ENCODE measurements at places on chromosomes 6 and 20.
A peak's percentile ranks its signal among the peaks of the same experiment; 100 is the strongest.

DNA sequence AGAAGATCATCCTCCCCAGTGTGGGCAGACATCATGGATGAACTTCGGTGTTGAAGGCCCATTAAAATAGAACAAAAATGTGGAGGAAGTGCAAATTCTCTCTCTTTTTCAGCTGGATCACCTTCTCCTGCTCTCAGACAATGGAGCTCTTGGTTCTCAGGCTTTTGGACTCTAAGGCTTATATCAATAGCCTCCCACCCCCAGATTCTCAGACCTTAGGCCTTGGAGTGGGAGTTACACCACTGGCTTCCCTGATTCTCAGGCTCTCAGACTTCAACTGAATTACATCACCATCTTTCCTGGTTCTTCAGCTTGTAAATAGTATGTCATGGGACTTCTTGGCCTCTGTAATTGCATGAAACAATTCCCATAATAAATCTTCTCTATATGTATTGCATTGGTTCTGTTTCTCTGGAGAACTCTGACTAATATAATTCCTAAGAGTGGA is 36.6 kb downstream of the NSFL1C start:
- no peak for DNase-seq

DNA sequence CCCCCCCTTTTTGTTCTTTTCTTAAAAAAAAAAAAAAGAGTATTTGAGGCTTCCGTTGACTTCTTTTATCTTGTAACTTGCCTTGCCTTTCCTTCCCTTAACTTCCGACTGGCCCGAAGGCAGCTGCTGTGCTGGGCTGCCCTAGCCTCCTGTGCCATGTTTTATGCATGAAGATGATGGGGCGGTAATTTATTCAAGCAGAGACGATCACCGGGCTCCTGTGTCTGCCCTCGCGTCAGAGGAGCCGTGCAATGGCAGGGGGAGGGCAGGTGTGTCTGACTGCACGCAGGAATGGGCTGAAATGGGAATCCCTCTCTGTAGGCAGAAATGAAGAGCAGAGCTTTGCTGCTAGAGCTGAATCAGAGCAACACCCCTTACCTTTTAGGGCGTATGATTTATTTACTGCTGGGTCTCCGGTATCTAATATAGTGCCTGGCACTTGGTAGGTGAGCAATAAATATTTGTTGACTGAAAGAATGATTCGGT is 106.3 kb upstream of the RIPOR2 start:
- no peak for DNase-seq

- DNase-seq = no peak
Observed at GRCh38 chr20:20229595-20229994, 138.3 kb upstream of the INSM1 start.

- DNase-seq = peak; percentile 15
Observed at GRCh38 chr6:2733324-2733723, 17.4 kb downstream of the MYLK4 start.

GRCh38 chr20:45405571-45406259 is 2.4 kb upstream of the DBNDD2 start:
- DNase-seq = no peak

DNA sequence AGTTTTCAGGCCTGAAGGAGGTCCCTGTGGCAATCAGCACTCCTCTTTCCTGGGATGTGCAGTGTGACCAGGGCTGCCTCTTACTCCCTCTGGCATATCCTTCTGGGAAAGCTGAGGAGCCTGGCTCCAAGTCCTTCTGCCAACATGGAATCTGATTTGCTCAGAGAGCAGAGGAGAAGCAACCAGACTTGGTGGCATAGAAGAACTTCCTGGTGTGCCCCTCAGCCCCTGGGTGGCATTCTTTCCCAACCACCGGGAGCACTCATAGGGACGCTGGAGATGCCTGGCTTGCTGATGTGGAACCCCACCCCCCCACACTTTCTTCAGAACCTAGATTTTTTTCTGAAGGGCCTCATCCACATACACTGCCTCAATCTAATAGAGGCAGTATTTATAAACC is 107.6 kb upstream of the TRAF3IP2 start:
- no peak for DNase-seq

- DNase-seq = no peak
Observed at GRCh38 chr6:137901454-137901853, 34.4 kb downstream of the TNFAIP3 start.

GRCh38 chr20:26208296-26209091 is 511.8 kb upstream of the ZNF337 start:
- DNase-seq = no peak

GRCh38 chr6:117506180-117506835 is 23.8 kb downstream of the DCBLD1 start:
- DNase-seq = no peak

DNA sequence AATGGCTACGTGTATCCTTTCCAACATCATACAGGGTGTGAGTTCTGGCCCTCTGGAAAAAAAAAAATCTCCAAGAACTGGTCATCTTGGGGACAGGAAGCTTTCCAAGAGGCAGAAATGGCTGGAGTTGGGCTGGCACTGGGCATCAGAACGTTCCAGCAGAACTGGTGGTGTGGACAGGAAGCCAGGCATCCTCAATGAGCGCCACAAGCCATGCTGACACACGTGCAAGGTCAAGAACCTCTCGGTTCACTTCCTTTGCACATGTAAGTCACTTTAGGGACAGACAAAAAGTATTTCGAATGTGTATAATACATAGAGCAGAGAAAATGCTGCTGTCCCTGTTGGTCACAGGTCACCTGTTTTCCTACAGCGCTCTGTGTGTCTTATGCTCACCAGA is 27.4 kb upstream of the RIN2 start:
- DNase-seq = no peak

GRCh38 chr20:44858606-44859360 is 26.7 kb upstream of the YWHAB start:
- no peak for DNase-seq

- DNase-seq = no peak
Observed at GRCh38 chr20:41177636-41178035, 40.3 kb downstream of the PLCG1 start.

GRCh38 chr6:153503810-153504209 is 372.7 kb upstream of the RGS17 start:
- DNase-seq = no peak

- no peak for DNase-seq
Observed at GRCh38 chr6:53258774-53259155, 90.0 kb downstream of the ELOVL5 start.

DNA sequence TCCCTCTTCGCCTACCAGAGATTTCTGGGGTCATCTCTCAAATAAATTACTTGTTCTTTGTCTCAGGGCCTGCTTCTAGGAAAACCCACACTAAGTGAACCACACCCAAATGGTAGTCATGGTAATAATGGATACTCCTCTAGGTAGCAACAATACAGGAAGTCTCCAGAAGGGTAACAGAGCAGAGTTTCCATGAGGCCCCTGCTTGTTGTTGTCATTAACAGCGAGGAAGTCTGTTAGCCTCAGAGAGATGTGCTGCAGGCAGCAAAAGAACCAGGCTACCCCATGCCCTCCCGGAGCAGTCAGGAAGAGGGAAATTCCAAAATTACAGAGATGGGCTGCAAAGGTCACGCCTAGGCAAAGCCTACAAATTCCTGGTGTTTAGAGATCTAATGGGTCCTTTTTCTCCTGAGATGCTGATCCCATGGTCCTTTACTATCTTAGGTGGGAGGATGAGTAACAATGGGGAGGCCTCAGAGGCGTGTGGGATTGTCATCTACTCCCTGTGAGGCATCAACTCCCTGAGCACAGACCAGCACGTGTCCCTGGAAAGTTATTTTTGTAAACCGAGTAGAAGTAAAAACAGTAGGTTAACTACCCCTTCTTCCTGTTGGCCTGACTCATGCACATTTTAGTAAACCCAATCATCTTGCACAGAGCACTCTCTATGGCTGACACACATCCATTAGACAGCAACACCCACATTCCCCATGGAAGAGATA is 10.1 kb downstream of the ISM1 start:
- no peak for DNase-seq

GRCh38 chr6:108518714-108519576 is 41.8 kb upstream of the FOXO3 start:
- DNase-seq = no peak

- DNase-seq = no peak
Observed at GRCh38 chr6:121649951-121650350, 214.5 kb downstream of the GJA1 start.

DNA sequence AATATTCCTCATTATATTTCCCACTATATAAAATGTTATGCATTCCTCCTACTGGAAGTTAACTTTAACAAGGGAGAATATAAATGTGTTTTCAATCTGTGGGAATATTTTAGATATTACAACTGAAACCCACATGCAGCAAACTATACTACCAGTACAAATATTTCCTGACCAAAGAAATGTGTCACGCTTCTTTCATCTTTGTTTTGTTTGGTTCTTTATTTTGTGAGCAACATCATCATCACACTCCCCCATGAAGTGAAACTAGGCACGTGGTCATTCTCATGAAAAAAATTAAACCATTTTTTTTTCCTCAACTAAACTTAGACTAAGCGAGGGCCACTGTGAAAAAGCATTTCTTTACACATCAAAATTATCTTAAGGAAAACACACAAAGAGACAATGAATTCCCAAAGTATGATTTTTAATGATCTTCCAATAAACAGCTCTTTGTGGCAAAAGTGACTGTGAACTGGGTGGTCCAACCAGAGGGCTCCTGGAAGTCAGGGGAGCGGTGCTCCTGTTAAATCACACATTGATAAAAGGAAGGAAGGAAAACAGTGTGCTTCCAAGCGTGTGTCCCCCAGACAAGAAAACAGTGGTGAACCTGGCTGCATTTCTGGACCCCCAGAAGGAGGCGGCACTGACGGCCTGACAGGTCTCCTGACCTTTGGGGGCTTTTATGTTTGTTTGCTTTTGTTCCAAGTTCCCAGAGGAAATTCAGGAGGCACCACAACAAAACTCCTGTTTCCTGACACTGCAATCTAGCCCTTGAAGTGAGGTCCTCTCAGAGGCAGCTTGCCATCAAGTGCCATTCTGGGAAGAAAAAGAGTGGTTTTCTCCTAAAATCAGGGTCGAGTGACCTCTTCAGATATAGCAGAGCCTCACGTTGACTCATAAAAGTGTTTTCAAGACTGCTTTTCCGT is 166.8 kb upstream of the FOXQ1 start:
- DNase-seq = no peak

- DNase-seq = no peak
Observed at GRCh38 chr20:62265365-62265764, 27.0 kb downstream of the OSBPL2 start.

- no peak for DNase-seq
Observed at GRCh38 chr6:23316131-23316530, 746.8 kb downstream of the HDGFL1 start.

DNA sequence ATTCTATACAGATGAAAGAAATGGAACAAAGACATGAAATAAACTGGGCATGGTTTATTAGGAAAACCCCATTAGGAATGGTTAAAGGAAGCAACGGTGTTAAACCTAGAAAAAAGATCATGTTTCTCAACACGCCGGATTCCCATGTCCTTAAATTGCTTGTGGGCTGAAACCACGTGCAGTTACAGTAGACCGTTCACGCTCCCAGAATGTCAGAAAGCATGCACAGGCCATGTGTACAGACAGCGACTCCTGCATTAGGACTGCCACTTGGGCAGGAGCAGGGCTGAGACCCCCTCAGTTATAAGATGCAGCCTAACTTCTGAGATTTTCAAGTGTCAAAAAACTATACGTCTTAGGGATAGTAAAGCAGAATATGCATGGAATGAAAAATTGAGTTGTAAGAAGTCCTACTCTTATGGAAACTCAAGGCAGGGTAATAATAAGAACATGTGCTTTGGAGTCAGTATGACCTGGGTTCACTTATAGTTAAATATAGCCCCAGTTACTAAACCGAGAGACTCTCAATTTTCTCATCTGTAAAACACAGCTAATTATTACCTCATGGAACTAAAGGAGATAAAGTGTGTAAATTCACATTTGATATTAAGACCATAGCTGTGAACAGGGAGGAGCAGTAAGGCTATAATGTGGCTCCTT is 174.0 kb upstream of the UST start:
- DNase-seq = no peak

- DNase-seq = no peak
Observed at GRCh38 chr6:100712997-100713396, 168.1 kb downstream of the ASCC3 start.

- no peak for DNase-seq
Observed at GRCh38 chr20:12306107-12306506, 388.4 kb downstream of the BTBD3 start.

DNA sequence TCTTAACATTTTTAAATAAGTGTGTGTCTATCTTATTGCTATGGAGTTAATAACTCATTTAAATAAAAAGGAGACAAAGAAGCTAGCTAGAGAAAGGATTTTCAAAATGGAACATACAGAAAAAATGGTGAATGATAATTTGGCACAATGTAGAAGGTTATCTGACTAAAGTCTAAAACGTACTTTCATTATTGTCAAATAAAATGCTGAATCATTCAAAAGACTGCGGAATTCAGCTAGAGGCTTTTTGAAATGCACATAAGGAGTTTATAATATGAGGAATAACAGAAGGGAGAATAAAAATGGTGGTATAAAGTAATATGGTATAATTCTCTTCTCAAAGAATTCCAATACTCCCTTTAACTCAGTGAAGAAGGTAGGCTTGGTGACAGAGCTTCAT is 597.9 kb downstream of the KHDRBS2 start:
- no peak for DNase-seq

DNA sequence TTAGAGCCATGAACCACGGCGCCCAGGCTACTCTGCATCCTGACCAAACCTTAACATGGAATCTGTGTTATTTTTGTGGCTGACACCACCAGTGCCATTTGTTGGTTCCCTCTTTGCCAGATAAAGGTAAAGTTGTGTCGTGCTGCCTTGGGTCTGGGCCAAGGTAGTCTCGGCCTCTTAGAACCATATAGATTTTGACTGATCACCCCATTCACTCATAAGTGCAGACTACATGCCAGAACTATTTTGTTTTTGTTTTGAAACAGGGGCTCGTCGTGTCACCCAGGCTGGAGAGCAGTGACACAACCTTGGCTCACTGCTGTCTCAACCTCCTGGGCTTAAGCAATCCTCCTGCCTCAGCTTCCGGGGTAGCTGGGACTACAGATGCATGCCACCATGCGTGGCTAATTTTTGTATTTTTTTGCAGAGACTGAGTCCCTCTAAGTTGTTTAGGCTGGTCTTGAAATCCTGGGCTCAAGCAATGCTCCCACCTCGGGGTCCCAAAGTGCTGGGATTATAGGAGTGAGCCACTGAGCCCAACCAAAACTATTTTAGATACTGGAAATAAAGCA is 19.2 kb upstream of the RIPOR3 start:
- no peak for DNase-seq

GRCh38 chr6:108896111-108896661 is 48.0 kb downstream of the ARMC2 start:
- no peak for DNase-seq
